NCI-H187 treated with DMSO at 0.1 percent for 48 hours (cell line): ENCODE measurements at places on chromosomes 6 and 20.

DNA sequence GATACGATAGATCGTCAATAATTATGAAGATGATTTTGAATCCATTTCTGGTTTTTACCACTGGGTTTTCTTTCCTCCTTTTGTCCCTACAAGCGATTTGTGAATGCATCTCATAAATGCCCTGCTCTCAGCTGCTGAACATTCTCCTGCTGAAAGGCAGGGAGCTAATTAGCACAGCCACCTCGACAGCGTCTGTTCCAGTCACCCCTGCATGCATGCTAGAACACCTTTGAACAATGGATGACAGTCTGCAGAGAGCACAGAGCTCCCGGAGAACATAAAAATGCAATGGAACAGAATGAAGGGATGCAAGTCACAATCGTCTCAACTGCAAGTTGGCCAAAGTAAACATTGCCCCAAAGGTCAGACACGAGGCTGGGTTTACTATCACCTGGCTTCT, 105.8 kb downstream of the SLC35B3 start:
- DNase-seq, result no peak

DNA sequence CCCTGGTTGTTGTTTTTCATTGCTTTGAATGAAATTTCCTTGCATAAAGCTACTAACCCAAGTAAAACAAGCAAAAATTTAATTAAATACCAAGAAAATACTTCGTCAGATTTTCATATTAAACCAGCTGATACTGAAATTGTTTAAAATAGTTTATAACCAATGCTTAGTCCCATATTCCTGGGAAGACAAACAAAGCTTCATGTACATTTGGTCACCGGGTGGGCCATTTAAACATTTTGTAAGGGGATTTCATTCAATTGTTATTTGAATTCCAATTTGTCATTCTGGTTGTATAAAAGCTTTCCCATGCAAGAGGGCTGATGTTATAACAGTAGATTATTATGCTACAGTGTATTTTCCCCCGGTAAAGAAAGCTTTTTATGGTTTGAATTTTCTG, 578 bp upstream of the RBBP9 start:
- DNase-seq, result no peak

GRCh38 chr6:132132422-132132821, 181.2 kb upstream of the CCN2 start:
- DNase-seq, result no peak

- no peak for DNase-seq
Observed at GRCh38 chr6:15232836-15233510, 12.9 kb upstream of the JARID2 start.

GRCh38 chr6:101762851-101763250, 369.3 kb downstream of the GRIK2 start:
- no peak for DNase-seq

DNA sequence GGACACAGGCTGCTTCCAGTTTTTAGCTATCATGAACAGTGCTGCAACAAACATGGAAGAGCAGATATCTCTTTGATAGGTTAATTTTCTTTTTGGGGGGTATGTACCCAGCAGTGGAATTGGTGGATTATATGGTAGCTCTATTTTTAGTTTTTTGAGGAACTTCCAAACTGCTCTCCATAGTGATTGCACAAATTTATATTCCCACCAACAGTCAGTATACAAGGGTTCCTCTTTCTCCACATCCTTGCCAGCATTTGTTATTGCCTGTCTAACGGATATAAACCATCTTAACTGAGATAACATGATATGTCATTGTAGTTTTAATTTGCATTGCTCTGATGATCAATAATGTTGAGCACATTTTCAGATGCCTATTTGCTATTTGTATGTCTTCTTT, 237.6 kb downstream of the MMUT start:
- no peak for DNase-seq

DNA sequence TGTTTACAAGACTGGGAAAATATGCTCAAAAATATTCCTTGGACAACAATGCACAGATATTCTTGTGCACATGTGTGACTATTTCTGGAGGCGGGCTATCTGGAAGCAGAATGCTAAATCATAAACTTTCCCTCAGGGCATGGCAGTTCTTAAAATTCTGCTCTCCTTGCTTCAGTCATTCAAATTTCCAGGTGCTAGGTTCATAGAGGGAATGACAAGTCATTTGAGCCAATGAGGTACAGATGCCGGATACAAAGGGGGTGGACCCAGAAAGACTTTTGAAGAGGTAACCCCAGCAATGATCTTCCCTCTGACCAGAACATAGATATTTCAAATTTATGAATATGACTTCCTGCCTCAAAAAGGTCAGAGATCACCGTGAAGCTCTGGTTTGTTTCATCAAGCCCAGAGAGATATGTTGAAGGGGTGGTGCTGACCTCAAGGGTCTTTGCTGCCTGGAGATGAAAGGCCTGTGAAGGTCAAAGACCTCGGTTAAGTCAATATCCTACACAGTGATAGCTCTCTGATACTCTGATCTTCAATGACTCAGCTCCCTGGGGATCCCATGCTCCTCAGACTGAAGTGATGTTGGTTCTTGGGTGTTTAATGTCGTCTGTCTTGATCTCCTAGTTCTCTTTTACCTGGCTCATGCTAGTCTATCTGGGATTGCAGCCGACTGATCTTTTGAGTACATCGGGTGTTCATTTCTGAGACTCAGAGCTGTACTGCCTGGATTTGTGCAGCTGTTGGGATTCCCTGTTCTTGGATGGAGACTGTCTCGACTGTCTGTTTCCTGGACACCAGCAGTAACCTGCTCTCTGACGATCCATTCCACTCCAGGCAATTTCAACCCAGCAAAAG, 47.5 kb upstream of the TSHZ2 start:
- DNase-seq, result no peak

DNA sequence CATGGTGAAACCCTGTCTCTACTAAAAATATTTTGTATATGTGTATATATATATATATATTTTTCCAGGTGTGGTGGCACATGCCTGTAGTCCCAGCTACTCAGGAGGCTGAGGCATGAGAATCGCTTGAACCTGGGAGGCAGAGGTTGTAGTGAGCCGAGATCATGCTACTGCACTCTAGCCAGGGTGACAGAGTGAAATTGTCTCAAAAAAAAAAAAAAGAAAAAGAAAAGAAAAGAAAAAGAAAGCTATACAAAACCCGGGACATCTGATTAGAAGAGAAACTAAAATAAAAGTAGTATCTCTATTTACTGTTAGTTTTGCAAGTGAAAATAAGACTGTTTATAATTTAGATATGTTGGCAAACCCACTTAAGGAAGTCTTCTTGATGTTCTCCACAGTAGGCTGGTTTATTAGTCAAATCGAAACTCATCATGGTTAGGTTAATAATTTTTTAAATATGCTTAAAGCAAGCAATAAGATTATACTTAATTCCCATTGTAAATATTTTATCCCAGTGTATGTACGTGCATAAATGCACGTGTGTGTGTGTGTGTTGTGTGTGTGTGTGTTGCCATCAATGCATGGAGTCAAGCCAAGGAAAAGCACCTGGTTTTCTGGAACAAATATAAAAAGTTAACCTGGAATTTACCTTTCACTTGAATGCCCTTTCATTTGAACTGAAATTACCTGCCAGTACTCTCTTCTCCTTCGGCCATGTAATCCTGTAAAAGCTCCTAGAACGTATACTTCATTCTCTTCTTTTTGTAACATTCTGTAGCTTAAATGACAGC, 7.1 kb downstream of the VNN2 start:
- no peak for DNase-seq

GRCh38 chr20:35238735-35239134, 12.2 kb downstream of the MMP24 start:
- no peak for DNase-seq

DNA sequence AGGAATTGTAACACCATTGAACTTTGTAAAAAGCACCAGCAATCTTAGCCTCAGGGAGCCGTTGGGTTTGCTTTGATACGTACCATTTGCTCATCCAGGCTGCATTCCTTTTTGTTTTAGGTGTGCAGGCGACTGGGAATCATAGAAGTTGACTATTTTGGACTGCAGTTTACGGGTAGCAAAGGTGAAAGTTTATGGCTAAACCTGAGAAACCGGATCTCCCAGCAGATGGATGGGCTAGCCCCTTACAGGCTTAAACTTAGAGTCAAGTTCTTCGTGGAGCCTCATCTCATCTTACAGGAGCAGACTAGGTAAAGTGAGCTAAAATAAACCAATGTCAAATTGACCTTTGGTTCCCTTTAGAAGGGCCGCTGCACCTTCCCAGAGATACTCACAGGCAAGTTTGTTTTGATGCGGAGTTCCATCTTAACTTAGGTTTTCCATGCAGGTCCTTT, 1.6 kb downstream of the MYLIP start:
- no peak for DNase-seq

DNA sequence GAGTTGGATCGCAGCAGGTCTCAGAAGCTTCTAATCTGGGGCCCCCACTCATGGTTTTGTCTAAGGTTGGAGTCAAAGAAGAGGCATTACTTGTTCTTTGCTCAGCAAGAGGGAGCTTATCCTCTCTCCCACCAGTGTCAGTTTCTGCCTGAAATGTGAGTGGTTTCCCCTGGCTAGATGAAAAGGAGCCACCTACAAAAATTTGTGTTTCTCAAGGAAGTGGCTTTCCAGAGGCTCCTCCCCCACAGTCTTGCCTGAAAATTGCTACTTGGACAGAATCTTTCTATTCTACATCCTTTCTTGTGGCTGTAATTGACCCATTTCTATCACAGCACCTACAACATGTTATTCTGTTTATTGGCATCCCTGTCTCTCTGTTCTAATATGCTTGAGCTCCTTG, 37.9 kb downstream of the SCML4 start:
- no peak for DNase-seq

- DNase-seq, result no peak
Observed at GRCh38 chr6:7802662-7803061, 76.8 kb downstream of the BMP6 start.
